Stimulated activated CD8-positive, alpha-beta memory T cell treated with anti-CD3 and anti-CD28 coated beads, Interleukin-2, amount 100 ng/mL, for 1 hour (primary cell): ENCODE measurements at places on chromosomes 2 and 18.

- DNase-seq, result no peak
Measured at GRCh38 chr2:202726070-202726469, 91.3 kb downstream of the FAM117B start.

DNA sequence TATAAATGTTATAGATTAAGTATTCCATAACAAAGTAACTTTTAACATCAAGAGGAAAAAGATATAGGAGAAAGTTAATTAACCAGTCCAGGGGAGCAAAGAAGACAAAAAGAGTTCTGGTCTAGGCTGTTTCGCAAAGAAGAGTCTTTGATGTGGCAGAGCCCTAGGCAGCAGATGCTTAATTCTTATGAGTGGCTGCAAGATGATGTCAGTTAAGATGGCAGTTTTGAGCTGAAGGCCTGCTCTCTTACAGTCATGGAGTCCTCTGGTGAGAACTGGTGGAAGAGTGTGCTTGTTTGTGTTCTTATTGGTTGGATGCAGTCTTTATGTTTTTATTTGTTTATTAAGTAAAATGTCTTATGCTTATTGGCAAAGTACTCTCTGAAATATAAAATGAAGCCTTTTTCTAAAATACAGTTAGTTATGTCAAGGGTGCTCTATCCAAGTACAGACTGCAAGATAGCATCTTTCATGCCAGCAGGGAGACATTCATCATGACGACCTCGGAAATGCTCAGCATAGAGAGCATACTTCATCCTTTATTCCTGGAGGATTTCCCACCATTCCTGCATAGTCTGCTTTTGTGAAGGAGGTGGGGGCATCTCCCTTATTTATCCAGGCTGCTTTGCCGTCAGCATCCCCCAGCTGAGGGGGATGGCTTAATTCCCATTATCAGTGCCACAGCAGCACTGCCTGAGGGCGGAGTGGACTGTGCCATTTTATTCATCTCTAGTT is 38.9 kb upstream of the SERPINE2 start:
- no peak for DNase-seq

DNA sequence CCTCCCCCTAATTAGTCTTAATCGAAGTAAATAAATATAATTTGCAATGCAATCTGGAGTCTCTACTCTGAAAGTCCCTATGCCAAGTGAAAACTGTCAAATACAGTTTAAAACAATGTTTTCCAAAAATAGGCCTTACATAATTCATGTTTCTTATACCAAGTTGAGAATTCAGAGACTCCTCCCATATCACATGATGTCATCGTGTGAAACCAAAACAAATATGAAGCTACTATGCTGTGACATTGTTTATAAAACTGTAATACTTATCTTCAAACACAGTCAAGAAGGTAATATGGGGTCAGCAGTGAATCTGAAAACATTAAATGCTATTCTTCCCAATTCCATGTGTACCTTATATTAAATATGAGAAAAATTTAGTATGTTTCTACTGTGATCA is 940.2 kb upstream of the FANCL start:
- DNase-seq, result no peak

- no peak for DNase-seq
Measured at GRCh38 chr2:6676241-6676640, 189.5 kb downstream of the CMPK2 start.
